ENCODE measurements at places on chromosomes 1 and 21.

- DNase-seq, result no peak
These were observed 47.7 kb upstream of the C8B start for GRCh38 chr1:57013522-57013921.

- DNase-seq, result no peak
These were observed 54.8 kb upstream of the MUTYH start for GRCh38 chr1:45395051-45395450.

DNA sequence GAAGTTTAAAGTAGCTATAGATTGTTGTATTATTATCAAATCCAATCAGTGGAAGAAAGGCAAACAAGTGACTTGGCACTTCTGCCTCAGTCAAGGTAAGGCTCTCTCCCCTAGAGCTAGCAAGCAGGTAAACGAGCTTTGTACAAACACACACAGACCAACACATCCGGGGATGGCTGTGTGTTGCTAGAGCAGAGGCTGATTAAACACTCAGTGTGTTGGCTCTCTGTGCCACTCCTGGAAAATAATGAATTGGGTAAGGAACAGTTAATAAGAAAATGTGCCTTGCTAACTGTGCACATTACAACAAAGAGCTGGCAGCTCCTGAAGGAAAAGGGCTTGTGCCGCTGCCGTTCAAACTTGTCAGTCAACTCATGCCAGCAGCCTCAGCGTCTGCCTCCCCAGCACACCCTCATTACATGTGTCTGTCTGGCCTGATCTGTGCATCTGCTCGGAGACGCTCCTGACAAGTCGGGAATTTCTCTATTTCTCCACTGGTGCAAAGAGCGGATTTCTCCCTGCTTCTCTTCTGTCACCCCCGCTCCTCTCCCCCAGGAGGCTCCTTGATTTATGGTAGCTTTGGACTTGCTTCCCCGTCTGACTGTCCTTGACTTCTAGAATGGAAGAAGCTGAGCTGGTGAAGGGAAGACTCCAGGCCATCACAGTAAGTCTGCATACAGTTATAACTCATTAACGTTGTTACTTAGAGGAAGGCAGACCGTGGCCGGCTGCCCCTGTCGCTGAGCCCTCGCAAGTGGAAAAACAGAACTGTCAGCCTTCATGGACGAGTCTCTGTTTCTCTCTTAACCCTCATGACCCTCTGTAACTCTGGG is at the start of gene PALMD:
TSS of gene PALMD (plus strand) at position 415 of the 833 bp plus-strand sequence. CDS start at position 620, 205 bp downstream.
- peak; percentile 86 for DNase-seq

GRCh38 chr21:17295997-17296396 is 216.8 kb upstream of the CXADR start:
- DNase-seq, result no peak

DNA sequence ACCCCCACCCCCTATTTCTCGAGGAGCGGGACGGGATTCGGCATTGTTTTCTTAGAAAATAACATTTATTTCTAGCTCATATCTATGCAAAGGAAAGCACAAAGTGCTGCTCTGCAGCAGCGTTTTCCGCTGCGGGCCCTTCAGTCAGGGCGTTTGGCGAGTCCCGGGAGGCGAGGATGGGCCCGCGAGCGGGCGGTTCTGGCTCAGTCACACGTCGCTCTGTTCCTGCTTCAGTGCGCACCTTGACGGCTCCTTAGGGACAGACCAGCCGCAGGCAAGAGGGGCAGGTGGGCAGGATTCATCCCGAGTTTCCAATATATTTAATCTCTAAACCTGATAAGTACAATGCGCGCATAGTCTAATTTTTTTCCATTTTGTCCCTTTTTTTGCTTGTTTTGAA is 5.7 kb downstream of the DMRTA2 start:
- DNase-seq, result peak; percentile 63

- DNase-seq, result no peak
These were observed 76.7 kb downstream of the ASH1L start for GRCh38 chr1:155485945-155486344.

DNA sequence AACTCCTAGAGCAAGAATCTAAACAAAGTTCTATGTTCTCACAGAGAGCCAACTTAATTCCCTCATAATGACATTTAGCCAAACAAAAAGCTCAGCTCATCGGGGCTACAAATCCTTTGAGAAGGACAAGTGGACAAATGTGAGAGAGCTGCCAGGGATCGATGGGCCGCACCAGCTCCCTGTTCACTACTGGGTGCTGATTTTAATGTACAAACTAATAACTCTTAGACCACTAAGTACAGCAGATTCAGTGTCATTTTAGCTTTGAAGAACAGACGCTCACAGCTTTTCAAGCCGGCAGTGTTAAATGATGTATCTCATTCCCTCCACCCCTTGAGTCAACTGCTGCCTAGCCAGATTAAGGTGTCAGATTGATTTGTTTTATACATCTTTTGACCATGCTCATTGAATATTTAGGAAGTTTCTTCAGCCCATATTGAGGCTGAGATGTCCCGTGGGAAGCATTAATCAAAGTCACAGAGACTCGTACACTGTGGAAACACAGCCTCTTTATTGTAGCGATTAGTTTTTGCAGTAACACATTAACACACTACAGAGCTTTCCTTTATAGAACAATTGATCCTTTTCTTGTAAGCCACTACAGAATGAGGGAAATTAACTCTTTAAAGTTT is 21.1 kb downstream of the PROX1 start:
- peak; percentile 67 for DNase-seq

DNA sequence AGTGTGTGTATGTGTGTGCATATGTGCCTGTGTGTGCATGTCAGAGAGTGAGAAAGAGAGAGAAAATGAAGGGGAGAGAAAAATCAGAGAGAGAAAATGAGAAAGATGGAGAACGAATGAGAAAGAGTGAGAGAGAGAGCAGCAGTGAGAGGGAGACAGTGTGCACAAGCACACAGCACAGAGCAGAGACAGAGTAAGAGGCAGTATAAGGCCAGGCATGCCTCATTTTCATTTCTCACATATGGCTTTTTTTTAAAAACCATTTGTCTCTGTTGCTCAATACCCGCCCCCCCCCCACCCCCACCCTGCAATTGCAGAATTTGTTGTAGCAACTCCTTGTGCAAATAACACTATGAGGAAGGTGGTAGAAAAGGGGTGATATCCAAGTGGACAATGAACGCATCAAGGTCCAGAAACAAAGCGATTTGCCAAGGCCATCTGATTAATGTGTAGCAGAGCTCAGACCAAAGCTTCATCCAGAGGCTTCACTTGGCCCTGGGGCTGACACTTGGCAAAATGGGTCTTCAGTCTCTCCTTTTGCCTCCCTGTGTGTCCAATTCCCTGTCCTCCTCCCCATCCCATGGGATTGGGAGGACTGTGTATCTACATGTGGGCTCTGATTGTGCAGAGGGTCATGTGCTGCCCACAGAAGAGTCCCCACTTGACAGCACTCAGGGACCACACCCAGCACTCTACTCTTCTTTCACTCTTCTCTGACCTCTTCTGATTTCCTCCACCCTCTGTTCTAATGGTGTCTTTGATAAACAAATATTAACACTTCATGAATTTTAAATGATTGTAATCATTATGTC is 38.9 kb upstream of the HSD3B1 start:
- DNase-seq, result no peak

DNA sequence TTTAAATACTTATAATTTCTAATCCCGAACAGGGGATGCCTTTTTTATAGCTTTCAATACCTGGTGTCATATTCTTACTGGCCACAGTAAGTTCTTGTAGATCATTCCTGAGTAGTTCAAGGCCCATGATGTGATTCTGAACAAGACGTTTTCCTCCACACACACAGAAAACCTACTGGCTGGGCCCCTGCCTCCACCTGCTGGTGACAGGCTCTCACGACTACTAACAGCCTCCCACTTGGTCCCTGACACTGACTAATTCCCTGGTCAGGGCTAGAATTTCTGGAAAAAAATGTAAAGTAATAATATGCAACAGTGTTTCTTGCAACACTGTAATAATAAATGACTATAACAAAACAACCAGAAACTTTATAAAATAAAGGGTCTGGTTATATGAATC is 50.4 kb upstream of the RIPK4 start:
- peak; percentile 85 for DNase-seq

DNA sequence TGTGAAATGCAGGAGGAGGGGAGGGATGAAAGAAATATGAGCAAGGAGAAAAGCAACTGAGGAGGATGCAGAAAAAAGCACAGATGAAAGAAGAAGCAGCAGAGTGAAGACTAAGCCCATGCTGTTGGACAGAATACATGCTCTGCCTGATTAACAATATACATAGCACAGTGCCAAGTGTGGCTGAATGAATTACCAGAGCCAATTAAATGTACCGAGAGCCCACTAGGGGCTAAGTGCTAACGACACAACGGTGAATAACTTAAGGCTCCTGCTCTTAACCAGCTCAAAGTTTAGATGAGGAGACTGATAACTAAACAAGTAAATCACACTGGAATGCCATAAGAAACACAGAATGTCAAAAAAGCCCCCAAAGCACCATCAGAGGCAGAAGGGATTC is 15.6 kb downstream of the CADM3 start:
- DNase-seq, result no peak

DNA sequence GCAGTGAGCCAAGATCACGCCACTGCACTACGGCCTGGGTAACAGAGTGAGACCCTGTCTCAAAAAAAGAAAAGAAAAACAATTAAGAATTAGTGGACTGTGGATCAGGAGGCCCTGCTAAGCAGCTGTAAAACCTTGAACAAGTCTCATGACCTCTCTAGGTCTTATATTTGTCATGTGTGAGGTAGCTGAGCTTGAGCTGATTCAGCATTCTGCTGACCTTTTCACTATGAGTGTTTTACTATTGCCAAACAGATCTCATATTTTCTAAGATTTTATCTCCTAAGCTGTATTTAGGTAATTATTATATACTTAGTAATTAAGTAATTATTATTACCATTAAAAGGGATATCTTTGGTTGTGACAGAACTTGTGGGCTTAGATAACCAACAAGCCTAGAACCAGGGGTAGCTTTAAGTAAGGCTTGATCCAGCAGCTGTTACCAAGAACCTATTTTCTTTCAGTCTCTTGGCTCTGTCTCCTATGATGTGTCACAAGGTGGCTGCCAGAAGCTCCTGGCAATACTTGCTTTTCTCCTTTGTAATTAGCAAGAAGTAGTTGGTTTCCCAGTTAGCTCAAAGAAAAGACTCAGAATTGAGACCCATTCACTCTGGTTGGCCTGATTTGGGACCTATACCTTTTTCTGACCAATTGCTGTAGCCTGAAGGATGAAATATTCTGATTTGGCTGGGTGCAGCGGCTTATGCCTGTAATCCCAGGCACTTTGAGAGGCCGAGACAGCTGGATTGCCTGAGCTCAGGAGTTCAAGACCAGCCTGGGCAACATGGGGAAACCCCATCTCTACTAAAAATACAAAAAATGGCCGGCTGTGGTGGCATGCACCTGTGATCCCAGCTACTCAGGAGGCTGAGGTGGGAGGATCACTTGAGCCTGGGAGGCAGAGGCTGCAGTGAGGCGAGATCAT is 8.5 kb upstream of the ZC3H12A start:
- no peak for DNase-seq

GRCh38 chr1:118253053-118253915 is 68.3 kb upstream of the SPAG17 start:
- DNase-seq, result peak; percentile 54

DNA sequence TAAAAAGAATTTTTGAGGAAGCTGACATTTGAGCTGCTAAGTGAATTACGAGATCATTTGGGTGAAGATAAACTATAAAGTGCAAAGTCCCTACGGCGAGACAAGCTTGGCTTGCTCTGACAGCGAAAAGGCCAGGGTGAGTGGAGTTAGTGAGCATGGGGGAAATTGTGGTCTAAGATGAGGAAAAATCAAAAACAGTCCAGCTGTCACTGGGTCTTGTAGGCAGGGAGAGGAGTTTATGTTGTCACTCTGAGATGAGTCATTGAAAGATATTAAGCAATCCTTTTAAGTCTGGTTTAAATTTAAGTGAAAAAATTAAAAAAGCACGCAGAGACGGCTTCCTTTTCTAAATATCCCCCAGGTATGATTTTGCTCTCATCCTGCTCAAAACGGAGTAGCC is 601.9 kb downstream of the MRPL39 start:
- no peak for DNase-seq

DNA sequence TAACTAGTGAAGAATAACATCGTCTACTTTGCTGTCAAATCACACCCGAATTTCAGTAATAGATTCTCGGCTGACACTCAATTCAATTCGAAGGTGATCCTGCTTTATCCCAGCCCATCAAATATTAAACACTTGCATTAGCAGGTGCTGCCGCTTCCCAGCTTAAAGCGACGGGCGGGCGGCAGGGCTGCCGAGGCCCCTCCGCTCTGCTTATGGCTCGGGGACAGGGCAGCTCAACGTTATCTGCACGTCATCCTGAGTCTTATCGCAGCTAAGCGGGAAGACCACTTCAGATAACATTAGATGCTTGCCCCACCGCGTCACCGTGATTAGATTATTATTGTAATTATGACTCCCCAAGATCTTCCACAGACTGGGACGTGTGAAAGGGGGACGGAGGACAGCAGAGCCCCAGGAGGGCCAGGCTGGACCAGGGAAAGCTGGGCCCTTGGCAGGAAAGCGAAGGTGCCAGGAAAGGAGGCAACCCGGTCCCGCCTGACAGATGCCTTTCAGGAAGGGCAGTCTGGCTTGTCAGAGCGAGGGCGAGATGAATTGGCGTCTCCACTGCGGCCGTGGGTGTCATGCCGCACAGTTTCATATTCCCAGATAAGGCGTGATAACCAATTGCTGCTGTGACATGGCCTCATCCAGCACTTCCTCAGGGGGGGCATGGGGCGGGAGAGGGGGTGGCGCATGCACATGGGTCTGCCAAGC is 37.0 kb downstream of the DMAP1 start:
- peak; percentile 59 for DNase-seq

DNA sequence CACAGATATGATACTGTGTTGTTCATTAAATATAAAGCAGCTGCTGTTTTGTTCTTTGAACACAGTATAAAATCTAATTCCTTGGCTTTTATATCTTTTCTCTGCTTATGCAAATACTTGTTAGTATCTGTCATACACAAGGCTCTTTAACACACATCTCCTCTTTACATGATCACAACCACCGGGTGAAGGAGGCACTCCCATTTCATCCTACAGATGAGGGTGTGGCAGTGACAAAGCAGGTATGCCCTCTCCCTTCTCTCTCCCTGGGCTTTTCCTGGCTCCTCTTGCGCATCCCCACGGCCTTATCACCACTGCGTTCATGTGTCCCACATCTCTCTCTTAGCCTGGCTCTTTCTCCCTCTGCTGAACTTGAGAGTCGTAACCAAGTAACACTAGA is 38.2 kb downstream of the JUN start:
- DNase-seq, result no peak

- peak; percentile 4 for DNase-seq
These were observed at the start of gene CFAP107 for GRCh38 chr1:12745992-12746323. Gene CFAP107 (plus strand): TSS chr1:12746200. CDS start chr1:12746431, 231 bp downstream.

GRCh38 chr1:247681288-247681897 is 1.9 kb upstream of the OR13G1 start:
- peak; percentile 79 for DNase-seq

- DNase-seq, result no peak
These were observed 202.3 kb downstream of the DYRK1A start for GRCh38 chr21:37568916-37569315.

DNA sequence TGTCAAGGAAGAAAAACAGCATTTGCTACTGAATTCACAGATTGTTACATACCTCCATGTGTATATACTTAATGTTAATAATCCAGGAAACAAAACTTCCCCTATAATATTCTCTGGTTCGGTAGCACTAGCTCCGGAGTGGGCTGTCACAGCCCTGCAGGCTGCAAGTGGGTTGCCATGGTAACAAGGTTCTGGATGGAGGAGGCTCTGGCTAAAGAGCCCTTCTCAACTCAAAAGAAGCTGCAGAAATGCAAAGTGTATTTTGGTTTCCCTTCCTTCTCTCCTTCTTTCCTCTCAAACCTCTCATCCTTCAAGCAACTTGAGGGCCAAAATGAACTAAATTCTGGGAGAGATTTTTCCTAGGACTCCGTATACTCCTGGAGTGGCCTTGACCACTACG is 45.2 kb downstream of the ASTN1 start:
- no peak for DNase-seq

GRCh38 chr1:156760092-156760795 is 7.1 kb upstream of the PRCC start:
- DNase-seq, result peak; percentile 56
